ENCODE measurements at places on chromosomes 3 and 15.

DNA sequence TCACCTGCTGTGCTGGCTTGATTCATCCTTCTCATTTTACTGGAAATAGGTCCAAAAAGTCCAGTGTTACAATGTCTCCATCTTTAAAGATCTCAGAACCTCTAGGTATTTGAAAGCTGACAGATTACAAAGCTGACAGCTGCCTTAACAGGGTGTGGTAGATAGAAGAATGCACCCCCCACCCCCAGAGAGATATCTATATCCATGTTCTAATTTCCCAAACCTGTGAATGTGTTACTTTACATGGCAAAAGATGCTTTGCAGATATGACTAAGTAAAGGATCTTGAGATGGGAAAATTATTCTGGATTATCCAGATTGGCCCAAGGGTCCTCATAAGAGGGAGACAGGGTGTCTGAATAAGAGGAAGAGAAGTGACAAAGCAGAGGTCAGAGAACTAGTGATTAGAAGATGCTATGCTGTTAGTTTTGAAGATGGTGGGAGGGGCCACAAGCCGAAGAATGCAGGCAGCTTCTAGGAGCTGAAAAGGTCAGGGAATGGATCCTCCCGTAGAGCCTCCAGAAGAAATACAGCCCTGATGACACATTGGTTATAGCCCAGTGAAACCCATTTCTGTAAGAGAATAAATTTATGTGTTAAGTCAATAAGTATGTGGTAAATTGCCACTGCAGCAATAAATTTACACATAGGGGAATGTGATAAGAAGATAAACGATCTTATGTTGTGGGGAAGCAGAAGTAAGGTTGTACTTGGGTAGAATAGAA is 21.5 kb upstream of the FSTL1 start:
- no peak for DNase-seq

DNA sequence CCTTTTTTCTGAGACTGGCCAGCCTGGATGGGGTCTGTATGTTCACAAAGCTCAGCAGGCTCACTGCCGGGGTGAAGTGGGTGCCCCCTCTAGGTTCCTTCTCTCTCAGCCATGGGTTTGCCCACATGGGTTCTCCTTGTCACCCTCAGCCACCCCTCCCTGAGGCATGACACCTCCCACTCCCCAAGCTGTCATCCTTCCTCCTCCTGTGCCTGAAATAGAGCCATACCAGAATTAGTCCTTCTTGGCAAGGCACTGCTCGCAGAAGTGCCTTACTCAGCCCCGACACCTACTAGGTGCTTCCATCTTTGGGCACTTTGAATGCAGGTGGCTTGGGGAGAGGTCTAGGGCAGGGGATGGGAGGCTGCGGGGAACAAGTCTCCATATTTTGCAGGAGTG is 62.9 kb upstream of the SEC13 start:
- no peak for DNase-seq

GRCh38 chr3:71202848-71203533 is 380.5 kb downstream of the FOXP1 start:
- DNase-seq = no peak

GRCh38 chr3:10319804-10320203 is 1.1 kb downstream of the SEC13 start:
- DNase-seq = no peak

DNA sequence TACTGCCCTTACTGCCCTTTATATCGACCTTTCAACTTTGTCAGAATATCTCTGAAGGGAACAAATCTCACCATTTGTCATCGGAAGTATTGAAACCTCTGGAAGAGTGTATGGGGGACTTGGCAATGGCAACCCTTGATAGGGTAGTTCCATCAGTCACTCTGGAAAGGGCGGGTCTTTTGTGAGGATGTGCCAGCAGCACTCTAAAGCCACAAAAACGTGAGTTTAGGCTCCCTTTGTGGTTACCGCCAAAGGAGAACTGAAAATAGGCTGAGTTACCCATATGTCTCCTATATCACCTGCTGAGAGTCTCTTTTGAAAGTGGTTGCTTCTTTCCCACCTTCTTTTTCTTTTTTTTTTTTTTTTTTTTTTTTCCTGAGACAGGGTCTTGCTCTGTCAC is 296.8 kb upstream of the CHRM5 start:
- peak; percentile 55 for DNase-seq

DNA sequence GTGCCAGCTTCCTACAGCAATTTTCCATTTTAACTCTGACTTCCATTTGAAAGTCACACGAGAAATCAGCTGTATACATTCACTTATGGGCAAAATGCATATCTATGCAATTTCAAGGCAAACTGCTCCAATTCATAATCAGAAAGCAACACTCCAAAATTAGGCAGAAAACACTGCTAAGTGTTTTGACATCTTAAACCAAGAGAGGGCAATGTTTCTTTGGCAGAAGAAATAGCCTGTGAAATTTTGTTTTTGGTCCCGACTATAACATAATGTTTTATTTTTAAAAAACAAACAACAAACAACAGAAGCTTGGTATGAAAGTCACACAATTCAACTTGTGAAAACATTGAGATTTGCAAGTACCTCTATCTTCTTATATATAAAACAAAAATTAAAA is 42.6 kb downstream of the GOLIM4 start:
- DNase-seq = no peak

DNA sequence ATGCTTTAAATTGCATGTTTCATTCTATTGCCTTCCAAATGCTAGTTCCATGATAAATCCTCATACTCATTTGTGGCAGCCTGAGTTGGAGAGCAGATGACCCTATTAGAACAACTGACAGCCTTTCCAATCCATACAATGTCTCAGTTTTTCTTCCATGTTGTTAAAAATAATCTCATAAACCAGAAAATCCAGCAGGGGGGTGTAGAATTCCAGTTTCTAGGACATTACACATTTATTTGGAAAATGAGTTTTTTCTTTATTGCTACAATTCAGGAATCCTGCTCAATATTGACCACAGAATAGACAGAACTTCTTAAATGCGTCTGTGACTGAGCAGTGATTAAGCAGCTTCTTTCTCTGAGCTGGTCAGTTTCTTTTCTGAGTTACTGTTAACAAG is 174.2 kb upstream of the ATP10A start:
- no peak for DNase-seq

GRCh38 chr3:20104167-20104661 is 64.0 kb downstream of the KAT2B start:
- DNase-seq = peak; percentile 92

DNA sequence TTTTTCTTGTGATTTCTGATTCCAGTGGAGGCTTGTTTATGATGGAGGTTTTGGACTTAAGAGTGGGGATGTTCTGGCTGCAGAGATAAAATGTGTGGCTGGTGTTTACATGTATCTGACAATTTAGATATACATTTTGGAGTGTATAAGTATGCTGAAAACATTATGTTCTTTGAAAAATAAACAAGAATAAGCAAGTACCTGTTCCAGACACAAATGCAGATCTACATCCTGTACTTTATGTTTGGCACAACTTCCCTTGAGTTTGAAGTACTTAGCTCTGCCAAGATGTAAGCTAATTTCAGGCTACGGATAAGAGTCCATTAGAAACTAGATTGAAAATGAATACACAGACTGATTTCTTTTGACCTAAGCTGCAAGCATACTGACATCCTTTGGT is 277.2 kb downstream of the CHST2 start:
- DNase-seq = no peak

DNA sequence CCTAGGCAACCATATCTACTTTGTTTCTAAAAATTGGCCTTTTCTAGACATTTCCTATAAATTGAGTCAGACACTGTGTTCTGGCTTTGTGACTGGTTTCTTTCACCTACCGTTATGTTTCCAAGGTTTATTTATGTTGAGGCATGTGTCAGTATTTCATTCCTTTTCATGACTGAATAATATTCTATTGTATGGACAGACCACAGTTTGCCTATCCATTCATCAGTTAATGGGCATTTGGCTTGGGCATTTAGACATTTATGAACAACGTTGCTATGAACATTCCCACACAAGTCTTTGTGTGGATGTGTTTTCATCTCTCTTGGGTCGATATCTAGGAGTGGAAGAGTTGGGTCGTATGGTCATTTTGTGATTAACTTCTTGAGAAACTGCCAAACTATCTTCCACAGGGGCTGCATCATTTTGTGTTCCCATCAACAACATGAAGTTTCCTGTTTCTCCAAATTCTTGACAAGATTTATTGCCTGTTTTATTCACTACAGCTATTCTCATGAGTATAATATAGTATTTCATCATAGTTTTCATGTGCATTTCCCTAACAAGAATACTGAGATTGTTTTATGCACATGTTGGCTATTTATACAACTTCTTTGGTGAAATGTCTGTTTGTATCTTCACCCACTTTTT is 3.5 kb upstream of the EFCC1 start:
- DNase-seq = peak; percentile 50

- DNase-seq = no peak
These were observed 31.1 kb downstream of the CYFIP1 start for GRCh38 chr15:22949074-22949547.

GRCh38 chr15:61184431-61184830 is 44.7 kb downstream of the RORA start:
- DNase-seq = no peak

DNA sequence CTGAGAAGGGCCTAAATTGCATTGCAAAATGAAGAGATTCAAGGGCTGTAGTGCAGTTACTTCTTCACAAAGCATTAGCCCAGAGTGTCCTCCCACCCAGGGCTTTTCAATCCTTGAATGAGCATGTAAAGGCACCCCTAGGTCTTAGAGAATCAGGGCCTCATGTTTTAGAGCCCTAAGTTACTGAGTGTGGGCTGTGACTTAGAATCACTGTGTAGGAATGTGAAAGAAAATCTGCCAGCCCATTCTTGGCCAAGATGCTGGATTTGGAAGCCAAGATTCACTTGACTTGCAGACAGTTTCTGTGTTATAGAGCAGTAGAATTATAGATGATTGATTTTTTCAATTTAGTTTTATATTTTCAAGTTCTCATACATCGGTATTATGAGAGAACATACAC is 153.2 kb downstream of the MYRIP start:
- DNase-seq = no peak

- DNase-seq = no peak
These were observed 33.0 kb upstream of the PLSCR4 start for GRCh38 chr3:146283781-146284445.

DNA sequence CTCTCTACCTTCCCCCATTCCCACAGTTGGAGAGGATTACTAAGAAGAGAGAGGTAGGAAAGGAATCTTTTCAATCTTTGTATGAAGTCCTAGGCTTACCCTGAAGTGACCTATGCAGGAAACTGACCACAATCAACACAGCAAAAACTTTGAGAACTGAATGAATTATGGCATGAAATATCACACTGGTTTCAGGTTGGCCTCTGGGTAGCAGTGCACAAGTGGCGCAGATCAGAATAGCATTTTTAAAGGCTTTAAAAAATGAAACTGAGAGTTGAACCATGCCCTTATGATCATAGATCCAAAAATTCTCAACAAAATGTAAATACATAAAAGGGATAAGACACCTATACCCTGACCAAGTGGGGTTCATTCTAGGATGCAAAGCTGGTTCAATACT is 198.9 kb downstream of the CPNE4 start:
- no peak for DNase-seq
